ENCODE measurements at places on chromosomes 6 and 20.

- DNase-seq: no peak
Observed at GRCh38 chr6:44935693-44936300, 392.3 kb upstream of the RUNX2 start.

- DNase-seq: no peak
Observed at GRCh38 chr6:146851837-146852236, 253.1 kb downstream of the ADGB start.

DNA sequence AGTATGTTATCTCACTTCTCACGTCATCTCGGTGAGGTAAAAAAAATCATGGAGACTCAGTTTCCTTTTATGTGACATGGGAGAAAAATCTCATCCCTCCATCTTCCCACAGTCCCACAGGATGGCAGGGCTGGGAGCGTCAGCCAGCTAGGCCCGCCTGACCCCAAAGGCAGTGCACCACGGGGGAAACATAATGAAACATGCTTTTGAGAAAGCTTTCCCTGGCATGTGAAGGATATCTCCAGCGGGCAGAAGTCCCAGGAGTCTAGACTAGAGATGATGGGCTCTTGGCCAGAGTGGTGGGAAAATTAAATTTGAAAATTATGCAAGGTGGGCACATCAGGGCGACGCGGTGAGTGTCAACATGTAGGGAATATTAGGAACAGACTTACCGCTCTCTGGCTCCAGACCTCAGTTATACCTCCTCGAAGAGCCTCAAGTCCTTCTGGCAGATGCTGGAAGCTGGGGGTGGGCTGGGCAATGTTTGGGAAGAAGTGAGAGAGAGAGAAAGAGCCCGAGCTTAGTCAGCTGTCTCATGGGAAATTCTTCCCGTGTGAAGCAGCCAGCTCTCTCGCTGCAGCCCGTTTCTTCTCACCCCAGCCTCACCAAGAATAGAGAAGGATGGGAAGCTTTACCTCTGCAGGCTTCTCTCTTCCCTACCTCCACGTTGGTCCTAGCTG lies 52.3 kb downstream of the MOCS1 start:
- DNase-seq: no peak

DNA sequence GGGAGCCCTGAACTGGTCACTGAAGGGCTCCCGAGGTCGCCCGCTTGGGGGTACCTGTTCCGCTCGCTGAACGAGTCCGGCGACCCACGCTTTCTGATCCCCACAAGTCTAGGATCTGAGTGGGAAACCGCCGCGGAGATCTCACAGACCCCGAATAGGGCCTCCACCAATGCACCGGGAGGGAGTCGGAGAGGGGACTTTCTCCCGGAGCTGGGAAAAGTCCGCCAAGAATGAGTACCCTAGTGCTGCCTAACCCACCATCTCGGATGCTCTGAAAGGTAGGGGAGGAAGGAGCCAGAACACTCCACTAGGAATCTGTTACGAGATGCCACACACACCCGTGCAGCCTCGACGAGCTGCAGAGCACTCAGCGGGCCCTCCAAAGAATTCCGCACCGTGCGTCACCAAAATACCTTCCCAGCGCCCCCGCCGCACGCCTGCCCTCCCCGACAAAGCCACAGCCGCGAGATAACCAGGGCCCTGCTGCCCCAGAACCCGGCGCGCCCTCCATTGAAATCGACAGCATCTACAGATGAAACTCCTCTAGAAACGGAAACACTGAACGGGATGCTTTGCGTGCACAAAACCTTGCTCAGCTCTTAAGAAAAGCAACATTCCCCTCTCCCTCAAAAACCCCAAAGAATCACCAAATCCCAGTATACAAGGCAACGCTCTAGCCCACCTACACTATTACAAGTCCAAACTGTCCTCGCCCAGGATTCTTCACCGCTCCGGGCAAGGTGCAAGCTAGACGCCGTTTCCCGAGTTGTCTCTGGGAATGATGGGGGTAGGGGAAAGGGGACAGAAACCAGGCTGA lies 686 bp downstream of the COL12A1 start:
- no peak for DNase-seq

DNA sequence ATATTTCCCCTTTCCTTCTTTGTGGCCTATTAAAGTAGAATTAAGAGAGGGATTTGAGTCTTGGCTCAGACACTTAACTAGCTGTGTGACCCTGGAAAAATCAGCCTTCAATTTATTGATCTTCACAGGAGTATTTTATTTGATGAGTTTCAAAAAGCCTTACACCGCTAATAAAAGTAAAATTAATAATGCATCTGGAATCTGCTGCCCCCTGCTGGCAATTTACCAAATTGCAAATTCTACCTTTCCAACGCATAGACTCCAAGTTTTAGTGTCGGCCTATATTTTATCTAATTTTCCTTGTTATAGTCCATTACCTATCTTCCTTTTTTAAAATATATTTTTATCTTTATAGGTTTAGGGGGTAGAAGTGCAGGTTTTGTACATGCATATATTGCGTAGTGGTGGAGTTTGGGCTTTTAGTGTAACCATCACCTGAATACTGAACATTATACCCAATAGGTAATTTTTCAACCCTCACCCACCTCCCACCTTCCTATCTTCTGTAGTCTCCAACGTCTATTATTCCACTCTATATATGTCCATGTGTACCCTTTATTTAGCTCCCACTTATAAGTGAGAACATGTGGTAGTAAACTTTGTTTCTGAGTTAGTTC lies 46.3 kb downstream of the GOPC start:
- no peak for DNase-seq

- no peak for DNase-seq
Observed at GRCh38 chr20:2652724-2653555, 508 bp downstream of the NOP56 start.

- no peak for DNase-seq
Observed at GRCh38 chr6:40160826-40161225, 226.6 kb upstream of the MOCS1 start.

GRCh38 chr6:169343886-169344749 lies 90.5 kb upstream of the THBS2 start:
- no peak for DNase-seq

- no peak for DNase-seq
Observed at GRCh38 chr6:69438113-69438512, 358.7 kb downstream of the LMBRD1 start.

- no peak for DNase-seq
Observed at GRCh38 chr6:70811788-70812187, 144.1 kb downstream of the SMAP1 start.

GRCh38 chr6:53066874-53067706 lies 1.9 kb downstream of the FBXO9 start:
- no peak for DNase-seq

DNA sequence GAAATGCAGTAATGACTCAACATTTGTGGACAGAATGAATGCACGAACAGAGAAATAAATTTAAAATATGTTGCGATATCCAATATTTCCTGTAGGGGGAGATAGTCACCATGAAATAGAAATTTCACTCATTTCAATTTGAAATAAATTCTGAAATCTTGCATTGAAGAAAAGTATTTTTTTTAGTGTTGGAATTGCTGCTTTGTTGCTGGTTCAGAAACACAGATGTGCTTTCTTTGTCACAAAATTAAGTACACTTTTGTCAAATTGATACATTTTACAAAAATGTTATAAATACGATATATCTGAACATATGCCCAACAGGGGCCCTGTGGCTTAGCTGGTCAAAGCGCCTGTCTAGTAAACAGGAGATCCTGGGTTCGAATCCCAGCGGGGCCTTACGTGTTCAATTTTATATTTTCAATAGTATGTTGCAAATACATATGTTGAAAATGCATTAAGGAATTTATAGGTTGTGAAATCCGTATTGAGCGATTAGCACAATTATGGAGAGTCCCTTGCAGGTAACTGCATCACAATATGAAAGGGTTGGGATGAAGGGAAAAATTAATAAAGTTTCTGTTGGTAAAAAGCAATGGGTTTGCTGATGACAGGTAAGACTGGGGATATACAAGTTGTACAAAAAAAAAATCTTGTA lies 85.4 kb upstream of the PRSS16 start:
- DNase-seq: no peak

GRCh38 chr6:113732384-113732966 lies 124.7 kb upstream of the MARCKS start:
- no peak for DNase-seq

DNA sequence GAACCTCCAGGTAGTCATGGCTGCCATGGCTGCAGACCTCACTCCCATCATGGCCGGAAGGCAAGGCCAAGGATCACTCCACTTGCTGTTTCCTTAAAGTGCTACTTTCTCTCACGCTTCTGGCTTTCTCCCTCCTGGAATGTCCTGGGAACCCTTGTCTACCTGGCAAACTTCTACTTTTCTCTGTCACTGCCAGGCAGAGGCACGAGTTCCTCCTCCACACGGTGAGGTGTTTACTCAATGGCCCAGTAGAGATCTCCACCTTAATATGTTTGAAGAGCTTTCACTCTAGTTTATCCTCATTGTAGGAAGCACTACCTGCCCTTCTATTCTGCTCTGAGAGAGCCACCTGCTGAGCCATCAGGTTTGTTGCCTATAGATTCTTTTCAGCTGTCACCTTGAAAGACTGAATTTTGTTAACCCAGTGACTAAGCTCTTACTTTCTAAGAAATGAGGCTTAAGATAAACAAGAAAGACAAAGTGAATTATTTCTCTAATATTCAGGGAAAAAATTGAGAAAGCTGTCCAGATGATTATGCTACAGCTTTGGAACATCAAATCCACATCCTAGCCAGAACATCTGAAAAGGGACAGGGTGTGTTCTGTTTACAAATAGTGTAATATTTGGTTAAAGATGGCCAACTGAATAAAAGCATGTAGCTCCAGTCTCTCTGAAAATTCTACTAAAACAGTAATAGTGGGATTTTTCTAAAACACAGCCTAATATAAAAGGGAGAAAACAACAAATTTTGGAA lies 54.9 kb downstream of the PLAGL1 start:
- DNase-seq: no peak

- no peak for DNase-seq
Observed at GRCh38 chr6:170394980-170395379, 88.4 kb downstream of the FAM120B start.

DNA sequence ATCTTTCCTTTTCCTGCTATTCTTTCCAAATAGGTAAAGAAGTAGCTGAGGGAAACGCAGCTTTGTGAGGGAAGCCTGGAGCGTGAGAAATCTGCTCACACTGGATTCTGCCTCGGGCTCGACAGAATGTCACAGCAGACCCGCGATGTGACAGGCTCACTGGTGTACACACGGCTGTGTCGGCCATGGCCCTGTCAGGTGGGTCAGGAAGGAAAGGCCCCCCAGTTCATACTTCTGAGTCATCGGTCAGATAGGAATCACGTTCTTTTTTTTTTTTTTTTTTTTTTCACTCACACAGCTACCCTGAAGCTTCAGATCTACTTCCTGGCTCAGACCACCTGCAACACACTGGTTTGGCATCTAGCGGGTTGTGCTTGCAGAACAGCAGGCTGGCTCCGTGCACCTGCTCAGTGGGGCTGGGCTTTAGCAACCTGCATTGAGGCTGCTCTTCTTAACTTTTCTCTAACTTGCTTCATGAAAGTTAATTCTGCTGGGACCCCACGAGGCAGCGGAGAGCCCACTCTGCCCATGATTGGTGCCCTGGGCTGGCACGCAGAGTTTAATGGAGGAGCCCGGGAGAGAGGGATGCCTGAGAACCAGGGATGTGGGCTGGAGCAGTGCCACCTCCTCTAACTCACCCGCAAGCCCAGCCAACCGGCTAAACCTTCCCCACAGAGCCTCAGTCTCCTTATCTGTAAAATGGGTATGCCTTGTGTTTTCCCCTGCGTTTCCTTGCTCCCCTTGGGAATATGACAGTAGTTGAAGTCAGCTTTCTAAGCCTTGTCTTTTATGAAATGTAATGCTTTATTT lies 61.5 kb upstream of the FNDC1 start:
- no peak for DNase-seq

GRCh38 chr6:80134065-80134464 lies 27.6 kb downstream of the BCKDHB start:
- DNase-seq: no peak

- no peak for DNase-seq
Observed at GRCh38 chr6:127131275-127131674, 12.8 kb downstream of the RSPO3 start.

DNA sequence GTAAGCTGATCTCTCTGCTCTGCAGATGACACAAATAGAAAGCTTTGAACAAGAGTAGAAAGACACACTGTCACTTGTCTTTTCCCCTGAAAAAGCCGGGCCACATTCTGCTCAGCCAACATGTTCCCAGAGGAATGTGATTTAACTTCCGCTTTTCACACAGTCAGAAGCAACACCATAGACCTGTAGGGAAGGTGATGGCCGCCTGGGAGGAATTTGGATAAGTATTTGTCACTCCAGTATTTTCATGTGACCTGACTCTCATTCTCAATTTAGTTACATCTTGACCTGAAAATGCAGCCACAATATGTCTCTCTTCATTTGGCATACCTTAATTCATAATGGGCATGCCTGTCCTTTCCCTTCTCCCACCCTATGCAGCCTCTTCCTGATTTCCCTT lies 2.0 kb upstream of the GRM1 start:
- DNase-seq: no peak

DNA sequence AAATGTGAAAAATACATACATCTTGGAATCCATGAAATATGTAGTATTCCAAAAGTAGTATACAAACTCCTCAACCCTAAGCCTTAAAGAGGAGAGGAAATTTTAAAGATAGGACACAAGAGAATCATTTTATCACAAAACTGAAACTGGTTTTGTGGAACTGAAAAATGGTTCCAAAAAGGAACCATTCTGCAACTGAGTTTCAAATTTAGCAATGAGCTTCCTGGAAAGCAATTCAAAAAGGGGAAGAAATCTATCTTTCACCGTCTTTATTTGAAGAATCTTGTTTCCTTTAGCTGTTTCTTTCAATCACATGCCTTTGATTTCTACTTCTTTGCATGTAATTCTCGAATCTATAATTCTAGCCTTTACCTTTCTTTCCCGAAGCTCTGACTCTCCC lies 32.2 kb upstream of the LAMP5 start:
- DNase-seq: no peak

GRCh38 chr6:6221787-6222535 lies 98.5 kb downstream of the F13A1 start:
- DNase-seq: no peak

- DNase-seq: no peak
Observed at GRCh38 chr6:116513224-116513875, 1.9 kb downstream of the CALHM5 start.

GRCh38 chr6:31683591-31683990 lies 2.7 kb upstream of the LY6G5C start:
- DNase-seq: no peak

DNA sequence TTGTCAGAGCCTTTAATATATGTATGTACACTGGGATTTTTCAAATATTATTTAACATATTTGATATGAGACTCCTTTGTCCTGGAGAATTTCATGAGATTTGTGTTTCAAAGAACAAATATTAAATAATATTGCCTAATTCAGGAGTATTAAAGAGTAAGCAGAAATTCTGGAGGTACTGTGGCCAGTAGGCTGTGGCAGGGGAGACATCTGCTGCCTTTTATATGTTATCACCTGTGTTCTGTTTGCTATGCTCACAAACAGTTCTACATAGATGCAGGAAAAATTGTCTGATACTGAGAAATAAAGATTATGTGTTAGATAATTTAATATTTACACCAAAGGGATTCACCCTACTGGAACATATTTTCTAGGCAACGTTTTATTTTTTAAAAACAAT lies 395.4 kb upstream of the SLC35B3 start:
- no peak for DNase-seq
